ENCODE measurements at places on chromosomes 1 and 21.

DNA sequence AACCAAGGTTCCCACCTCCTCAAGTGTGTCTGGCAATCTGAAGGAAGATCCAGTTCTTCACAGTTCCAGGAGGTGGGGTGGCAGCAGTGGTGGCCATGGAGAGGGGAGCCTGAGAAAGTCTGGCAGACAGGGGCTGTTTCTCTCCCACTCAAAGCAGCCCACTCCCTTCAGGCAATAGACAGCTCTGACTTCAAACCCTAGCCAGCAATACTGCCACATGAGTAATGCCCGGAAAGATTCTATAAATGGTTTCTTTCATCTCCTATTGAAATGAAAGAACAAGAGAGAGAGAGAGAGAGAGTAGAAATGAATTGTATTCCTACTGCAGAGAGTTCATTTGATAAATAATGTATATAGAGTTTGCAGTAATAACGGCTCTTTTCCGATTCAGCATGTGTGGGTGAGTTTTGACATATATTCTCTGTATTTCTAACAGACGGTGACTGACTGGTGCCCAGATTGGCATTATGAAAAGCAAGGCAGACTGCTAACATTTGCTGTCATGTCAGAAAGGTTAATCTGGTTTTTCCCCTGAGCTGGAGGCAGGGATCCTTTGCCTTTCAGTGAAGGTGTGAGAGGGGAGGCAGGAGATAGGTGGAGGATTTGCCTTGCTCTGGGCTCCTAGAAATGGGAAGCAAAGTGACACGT is 267.1 kb upstream of the KIAA0040 start:
- no peak for DNase-seq

- DNase-seq, result peak; percentile 62
Measured at GRCh38 chr1:20574686-20575540, 14.0 kb upstream of the CDA start.

- DNase-seq, result no peak
Measured at GRCh38 chr1:37482796-37483744, 8.7 kb downstream of the ZC3H12A start.

DNA sequence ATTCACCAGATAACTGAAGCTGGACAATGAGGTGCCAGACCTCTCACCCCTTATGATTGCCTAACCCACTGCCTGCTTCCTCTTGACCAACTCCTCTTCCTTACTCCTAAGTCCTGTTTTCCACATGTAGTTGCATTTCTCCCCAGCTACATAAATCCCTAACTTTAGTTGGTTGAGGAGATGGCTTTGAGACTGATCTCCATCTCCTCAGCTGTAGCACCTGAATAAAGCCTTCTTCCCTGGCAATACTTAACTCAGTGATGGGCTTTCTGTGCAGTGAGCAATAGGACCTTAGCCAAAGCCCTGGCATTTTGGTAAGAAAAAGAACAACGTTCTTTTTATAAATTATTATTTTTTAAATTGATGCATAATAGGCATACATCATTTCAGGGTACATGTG is 691.1 kb downstream of the MATN1 start:
- no peak for DNase-seq

DNA sequence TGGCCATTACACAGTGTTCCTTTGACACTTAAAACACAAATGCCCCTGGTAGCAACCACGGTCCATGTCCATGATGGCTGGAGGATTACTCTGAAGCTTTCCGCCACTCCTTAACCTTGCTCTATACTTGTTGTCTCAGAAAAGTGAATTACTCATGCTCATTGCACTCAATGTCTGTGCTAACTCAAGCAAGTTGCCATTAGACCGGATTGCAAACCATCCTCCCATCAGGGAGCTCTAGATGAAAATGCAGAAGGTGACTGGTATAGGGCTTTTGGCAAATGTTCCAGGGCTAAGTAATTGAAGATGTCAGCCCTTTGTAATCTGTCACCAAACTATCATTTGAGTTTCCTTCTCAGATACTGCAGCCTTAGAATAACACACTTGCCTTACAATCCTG is 1288.3 kb upstream of the B3GALT2 start:
- no peak for DNase-seq

DNA sequence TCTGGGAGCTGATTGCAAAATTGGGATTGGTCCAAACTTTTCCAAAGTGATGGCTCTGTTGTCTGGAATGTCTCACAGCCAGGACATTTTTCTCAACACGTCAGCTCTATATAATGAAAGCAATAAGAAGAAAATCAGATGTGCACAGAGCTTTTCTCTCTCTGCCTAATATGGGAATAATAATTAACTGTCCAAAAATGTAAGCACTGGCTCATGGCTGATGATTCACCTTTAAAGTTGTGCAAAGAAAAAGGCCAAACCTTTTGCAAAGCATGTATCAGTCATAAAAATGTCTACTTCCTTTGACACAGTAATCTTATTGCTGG is 30.4 kb downstream of the ZNF281 start:
- no peak for DNase-seq

DNA sequence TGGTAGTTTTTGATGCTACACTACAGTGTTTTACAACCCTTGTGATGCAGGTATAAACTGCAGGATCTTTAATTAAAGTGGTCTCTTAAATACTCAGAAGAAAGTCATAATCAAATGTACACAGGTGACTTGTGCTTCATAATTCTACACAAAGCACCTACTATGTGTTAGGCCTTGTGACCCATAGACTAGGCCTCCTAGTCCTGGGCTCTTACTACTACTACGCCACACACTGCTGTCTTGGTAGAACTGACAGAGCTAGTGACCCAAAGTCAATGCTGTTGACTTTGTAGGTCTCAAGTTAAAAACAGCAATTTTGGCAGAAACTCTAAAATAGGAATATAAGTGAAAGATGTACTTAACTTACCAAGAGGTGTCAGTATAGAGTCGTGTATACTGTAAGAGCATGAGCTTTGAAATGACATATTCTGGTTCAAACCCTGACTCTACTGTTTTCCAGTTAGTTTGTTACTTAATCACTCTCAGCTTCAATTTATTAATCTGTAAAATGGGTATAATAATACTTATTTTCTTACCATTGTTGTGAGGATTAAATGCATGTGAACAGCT is 48.6 kb upstream of the LMO4 start:
- DNase-seq, result no peak

DNA sequence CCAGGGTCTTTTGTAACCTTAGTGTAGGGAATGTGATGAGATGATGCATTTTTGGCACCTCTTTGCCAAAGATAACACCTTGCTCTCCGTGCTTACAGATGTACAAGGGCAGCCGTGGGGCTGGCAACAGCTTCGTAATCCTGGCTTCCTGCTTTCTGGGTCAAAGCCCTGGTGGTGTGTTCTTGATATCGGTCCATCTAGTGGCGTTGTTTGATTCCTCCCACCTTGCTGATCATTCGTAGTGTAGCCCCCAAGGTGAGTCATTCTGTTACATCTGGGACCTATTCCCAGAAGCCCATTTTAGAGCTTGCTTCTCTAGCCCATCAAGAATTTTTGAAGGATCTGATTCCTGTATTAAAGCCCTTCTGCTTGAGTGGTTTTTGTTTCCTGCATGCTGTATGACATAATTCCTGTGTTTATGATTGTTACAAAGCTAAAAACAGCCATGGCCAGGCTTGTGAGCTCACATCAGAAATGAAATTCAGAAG is 7.0 kb upstream of the CCT8 start:
- DNase-seq, result no peak

GRCh38 chr21:34031835-34032370 is 41.5 kb upstream of the MRPS6 start:
- no peak for DNase-seq

Measured in activated T-helper 2 cell treated with anti-CD3 and anti-CD28 coated beads, Interferon-gamma antibody, Interleukin-2, Interleukin-4, amounts not matched to agents 10 μg/mL and 5 μg/mL and 100 μg/mL, durations not matched to agents 14 hours and 24 hours and 36 hours (primary cell).